ENCODE measurements at places on chromosomes 4 and X.

DNA sequence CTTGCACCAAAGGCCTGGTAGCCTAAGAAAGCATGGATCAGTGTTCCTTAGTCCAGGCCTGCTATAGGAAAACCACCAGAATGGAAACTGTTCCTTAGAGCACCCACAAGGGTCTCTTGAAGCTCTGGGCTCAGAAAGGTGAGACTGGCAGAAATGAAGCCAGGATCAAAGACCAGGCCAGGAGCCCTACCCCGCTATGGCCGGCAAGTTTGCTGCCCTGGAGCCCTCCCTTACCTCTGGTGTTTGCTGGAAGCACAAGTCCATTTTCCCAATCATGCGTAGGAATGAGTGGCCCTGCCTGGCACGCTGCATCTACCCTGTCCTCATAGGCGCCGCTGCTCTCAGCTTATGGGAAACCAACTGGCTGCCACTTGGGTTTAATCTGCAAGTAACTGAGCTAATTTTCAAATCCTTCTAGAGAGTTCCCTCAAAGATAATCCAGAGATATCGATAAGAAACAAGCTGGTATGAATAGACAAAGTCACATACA lies 37.4 kb downstream of the BCOR start:
- DNase-seq, result no peak

GRCh38 chr4:51836549-51836948 lies 6.4 kb upstream of the DCUN1D4 start:
- no peak for DNase-seq

- DNase-seq, result no peak
Observed at GRCh38 chr4:88027611-88028608, 20.5 kb downstream of the PKD2 start.

DNA sequence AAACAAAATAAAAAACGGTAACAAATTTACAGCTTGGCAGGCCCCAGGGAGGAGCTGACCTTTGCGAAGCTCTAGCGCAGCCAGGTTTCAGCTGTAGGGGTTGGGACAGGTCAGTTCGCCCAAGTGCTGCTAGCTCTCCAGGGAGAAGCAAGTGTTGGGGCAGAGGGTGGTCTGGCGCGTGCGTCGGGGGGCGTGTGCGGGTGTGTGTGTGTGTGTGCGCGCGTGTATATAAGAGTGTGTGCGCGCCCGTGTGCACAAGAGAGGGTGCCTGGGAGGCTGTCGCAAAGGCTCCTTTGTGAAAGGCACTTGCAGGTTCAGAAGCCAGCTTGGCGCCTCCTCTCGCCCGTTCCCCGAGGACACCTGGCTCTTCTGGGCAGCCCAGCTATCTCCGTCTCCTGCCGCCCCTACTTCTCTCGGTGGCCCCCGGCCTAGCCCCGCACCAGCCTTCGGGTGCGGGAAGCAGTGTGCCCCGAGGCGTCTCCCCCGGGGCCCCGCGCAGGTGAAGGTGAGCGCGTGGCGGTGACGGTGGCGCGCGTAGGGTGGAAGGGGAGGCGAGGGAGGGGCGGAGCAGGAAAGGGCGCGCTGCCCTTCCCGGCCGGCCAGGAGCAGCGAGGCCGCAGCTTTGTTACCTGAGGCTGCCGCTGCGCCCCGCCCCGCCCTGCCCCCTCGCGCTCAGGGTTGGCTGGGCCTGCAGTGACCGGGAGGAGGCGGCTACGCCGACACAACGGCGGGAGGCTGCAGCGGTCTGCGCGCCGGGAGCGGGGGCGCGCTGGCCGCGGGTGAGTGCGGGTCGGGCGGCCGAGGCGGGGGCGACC lies at the start of gene FHDC1:
Gene FHDC1 (plus strand): TSS at position 693 of the 815 bp plus-strand sequence. CDS start 6,735 bp downstream, outside the sequence.
- DNase-seq, result no peak

- DNase-seq, result no peak
Observed at GRCh38 chrX:23497919-23498318, 163.3 kb downstream of the PTCHD1 start.
